CD4-positive, alpha-beta T cell treated with Interleukin-21 for 1 hour (primary cell): ENCODE measurements at places on chromosomes 11 and 22.

DNA sequence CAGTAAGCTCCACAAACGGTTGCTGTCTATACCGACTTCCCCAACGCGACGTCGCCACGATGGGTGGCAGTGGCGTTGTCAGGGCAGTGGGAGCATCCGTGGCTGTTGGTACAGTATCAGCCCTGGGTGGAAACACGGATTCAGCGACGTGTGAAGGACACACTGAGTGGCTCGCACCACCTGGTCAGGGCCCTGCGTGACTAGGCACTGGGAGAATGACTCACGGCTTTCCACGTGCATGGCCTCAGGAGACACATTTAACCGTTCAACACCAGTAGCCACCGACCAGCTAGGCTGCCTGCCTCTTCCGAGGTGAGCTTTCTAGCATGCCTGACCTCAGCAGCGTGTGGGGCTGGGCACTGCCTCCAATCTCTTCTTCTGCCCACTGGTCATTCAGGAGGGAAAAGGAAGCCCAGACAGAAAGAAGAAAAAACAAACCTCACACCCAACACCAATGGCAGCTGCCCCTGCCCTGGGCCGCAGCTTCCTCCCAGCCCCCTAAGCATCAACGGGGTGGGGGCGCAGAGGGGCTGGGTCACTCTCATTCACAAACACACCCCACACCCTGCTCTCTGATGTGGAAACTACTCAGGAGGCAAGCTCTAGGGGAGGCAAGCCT is 59.0 kb downstream of the MYH9 start:
- DNase-seq: no peak

GRCh38 chr11:130315354-130315970 is 745 bp upstream of the ZBTB44 start:
- peak; percentile 53 for DNase-seq

DNA sequence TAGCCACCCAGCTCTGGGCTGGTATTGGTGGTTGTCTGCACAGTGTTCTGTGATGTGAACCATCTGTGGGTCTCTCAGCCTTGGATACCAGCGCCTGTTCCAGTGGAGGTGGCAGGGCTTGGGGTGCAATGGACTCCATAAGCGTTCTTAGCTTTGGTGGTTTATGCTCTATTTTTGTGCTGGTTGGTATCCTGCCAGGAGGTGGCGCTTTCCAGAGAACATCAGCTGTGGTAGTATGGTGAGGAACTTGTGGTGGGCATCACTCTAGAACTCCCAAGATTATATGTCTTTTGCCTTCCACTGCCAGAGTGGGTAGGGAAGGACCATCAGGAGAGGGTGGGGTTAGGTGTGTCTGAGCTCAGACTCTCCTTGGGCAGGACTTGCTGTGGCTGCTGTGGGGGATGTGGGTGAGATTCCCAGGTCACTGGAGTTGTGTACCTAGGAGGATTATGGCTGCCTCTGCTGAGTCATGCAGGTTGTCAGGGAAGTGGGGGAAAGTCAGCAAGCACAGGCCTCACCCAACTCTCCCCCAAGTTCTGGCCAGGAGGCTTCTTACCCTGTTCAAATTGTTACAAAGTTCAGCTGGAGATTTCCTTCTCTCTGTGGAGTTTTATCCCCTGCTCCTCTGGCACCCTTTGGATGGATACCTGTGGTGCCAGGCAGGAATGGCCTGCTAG is 47.2 kb downstream of the MRGPRX2 start:
- DNase-seq: no peak

GRCh38 chr11:70783356-70783755 is 385.0 kb downstream of the CTTN start:
- DNase-seq: no peak

GRCh38 chr22:42879371-42880021 is 22.4 kb upstream of the ARFGAP3 start:
- DNase-seq: no peak

- peak; percentile 80 for DNase-seq
These were observed 8.1 kb downstream of the CCDC15 start for GRCh38 chr11:124961972-124962609.

DNA sequence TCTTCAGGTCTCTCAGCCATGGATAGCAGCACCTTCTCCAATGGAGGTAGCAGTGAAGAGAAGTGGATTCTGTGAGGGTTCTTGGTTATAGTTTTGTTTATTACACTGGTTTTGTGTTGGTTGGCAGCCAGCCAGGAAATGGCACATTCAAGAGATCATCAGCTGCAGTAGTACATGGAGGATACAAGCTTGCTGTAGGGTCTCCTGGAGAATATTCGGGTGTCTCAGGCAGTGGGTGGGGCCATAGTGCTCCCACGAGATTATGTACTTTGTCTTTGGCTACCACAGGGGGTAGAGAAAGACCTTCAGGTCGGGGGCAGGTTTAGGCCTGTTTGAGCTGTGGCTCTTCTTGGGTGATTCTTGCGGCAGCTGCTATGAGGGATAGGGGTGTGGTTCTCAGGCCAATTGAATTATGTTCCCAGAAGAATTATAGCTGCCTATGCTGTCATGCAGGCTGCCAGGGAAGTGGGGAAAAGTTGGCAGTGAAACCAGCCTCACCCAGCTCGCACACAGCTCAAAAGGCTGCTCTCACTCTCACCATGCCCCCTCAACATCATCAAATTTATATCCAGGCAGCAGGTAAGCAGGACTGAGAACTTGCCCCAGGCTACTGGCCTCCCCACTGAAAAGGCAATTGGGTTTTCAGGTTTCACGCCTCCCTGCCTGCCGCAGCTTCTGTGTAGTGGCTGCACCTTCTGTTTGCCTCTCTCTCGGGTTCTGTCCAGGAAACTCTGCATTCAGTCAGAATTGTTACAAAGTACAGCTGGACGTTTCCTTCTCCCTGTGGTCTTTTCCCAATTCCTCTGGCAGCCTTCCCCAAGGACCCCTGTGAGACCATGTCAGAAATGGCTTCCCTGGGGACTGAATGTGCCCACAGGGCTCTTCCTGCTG is 435.5 kb downstream of the LUZP2 start:
- DNase-seq: no peak

DNA sequence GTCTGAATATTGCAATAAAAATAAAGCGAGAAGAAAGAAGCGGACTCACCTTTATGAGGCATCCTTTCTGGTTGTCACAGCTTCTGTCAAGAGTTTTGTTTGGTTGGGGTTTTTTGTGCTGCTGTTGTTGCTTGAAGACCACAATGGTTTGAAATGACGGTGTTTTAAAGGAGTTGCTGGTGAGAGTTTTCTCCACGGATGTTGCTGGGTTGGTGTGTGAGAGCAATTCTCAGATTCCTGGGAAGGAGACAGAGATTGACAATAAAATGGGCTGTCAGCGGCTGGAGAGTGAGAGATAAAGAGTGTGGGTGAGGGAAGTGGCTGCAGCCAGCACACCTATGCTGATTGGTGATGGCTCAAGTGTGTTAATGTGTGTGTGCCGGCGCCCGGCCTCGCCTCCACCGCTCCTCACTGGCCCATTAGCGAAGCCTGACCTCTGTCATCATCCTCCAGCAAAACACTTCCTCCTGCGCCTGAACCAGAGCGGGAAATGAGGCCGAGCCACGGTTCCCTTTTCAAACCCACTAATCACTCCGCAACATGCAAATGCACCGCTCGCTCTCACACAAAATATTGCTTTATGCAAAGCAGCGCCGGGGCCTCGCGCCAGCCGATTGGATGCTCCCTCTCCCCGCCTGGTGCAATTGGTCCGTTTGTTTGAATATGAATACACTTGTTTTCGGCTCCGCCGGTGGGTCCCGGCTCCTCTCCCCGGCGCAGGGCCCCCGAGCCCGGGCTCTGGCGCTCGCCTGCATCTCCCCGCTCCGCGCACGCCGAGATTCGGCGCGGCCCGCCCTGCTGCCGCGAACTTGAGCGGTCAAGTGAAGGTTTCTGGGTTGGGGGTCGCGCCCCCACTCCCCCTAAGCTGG is at the start of gene PAX6:
PAX6 (minus strand) TSS at position 544 of the 869 bp plus-strand sequence. CDS start 4,911 bp downstream, outside the sequence.
- DNase-seq: peak; percentile 50

GRCh38 chr11:8948886-8949285 is 6.1 kb upstream of the ASCL3 start:
- no peak for DNase-seq

DNA sequence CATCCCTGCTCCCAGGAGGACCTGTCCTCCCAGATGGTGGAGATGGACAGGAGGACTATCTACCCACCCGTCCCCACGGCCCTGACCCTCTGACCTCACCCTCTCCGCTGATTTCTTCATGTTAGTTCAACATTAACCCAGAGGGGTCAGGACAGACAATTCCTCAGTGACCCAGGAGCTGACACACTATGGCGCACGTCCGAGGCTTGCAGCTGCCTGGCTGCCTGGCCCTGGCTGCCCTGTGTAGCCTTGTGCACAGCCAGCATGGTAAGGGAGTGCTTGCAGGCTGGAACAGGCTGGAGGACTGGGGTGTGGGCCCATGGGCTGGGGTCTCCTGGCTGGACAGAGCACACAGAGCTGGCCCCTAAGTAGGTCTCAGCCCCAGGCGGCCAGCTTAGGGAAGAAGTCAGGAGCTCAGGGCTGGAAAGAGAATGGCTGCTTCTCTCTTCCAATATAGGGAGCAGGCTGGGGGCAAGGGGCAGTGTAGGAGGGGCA is at the start of gene F2:
F2 (plus strand) TSS at position 166 of the 495 bp plus-strand sequence; CDS start at position 189, 23 bp downstream.
- DNase-seq: no peak

GRCh38 chr11:64649291-64649697 is 58.3 kb downstream of the SLC22A12 start:
- no peak for DNase-seq

DNA sequence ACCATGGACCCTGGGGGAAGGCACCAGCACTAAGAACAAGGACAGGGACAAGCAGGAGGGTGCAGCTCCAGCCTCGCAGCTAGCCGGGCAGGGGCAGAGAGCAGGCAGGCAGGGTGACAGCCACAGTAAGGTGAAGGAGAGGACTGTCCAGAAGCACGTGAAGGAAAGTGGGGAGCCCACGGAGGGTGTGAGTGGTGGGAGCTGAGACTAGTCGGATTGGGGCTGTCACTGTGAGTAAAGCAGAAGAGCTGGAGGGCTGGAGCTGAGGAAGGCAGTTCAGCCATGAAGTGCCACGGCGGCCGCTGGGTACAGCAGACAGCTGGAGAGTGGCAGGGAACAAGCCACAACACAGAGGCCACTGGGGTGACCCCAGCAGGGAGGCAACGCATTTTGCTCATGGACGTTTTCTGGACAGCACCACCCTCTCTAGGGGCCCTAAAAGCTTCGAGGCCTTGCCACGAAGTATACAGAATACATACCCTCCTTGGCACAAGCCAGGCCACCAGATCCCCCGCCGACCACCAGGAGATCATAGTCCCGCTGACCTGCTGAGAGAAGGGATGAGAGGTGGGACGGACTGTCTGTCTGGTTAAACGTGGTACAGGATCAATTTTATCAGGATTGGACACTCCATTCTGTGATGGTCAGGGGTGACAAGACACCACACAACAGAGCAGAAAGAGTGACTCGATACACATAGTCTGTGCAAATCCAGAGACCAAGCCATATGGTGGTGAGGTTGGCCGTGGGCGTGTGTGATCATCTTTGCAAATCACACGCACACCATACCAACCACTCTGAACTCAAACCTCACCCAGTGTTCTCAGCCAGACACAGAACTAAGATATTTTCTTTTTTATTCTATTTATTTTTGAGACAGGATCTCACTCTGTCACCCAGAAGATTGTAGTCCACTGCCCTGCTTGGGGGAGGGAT is 10.8 kb upstream of the COMT start:
- DNase-seq: no peak

DNA sequence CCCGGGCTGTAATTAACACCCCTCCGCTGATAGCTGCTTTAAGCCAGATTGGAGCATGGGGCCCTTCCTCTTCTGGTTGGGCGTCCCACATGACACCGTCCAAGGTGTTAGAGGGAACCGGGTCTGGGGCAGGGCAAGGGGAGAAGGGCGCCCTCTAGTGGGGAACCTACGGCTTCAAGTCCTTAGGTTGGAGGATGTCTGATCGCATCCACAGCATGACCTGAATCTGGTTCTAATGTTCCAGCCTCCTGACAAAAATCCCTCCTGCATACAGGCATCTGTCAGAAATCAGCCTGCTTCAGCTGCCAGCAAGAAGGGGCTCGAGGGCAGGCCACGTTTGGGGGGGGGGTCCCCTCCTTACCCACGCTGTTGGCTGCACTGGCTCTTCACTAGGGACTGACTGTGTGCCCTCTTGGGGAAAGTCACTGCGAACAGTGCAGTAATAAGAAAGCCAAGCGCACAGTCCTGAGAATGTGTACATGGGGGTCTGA is 94.2 kb upstream of the TBCEL start:
- peak; percentile 19 for DNase-seq

- peak; percentile 3 for DNase-seq
These were observed 98.8 kb downstream of the MPPED2 start for GRCh38 chr11:30487200-30487898.

DNA sequence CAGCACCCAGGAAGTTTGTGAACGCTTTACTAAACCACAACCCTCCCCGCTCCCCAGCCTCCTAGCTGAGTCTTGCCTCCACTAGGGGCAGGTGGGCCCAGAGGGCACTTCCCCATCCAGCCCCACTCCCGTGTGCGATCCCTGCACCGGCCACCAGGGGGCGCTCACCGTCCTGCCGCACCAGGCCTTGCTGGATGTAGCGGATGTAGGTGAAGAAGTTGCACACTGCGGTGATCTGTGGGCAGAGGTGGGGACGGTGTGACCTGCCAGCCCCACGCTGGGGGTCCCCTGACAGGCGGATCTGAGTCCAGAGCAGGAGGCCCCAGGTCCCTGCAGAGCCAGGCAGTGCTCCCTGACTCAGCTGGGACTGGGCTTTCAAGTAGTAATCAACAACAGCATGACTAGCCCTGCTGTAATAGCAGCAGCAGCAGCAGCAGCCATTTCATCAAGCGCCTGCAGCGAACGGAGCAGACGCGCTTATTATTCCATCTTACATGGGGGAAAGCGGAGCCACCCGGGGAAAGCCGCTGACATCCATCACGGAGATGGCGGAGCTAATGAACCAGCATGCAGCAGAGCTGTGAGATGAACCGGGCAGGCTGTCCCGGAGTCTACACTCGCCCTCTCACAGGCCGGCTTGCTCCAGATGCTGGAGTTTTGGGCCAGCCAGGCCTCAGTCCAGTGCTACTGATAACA is 7.9 kb upstream of the FADS3 start:
- DNase-seq: peak; percentile 92

- DNase-seq: no peak
These were observed at the start of gene RAB3IL1 for GRCh38 chr11:61917334-61918109. RAB3IL1 (minus strand) TSS chr11:61917566; CDS start chr11:61917367, 199 bp downstream.

DNA sequence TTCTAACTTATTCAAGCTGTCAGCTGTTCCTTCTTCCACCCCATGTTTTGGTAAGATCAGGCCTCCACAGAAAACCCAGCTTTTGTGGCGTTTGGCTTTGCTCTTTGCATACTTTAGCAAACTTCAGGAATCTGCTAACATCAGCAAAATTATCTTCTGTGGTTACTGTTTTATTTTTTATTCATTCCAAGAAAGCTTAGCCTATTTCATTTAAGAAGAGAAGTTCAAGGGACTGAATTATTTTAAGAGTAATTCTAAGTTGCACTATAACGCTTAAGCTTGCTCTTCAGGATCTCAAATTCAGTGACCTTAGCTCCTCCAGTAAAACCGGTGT is 1.1 kb downstream of the JHY start:
- no peak for DNase-seq

DNA sequence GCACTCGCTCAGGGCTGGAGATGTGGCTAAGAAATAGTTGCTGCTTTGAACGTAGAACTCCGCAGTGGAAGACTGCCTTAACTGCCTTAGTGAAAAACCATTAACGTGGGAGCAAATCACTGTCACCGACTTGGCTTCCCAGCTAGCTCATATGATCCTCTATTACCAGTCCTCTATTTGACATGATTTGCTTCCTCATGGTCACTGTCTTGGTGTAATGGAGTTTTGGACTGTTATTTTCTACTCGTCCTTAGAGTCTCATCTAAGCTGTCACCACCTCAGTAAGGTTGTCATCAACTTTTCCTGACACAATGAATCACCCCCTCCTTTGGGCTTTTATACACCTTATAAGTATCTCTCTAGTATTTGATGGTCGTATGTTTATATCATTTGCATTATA is 167.1 kb upstream of the NARS2 start:
- DNase-seq: no peak

GRCh38 chr11:21229224-21229623 is 559.8 kb downstream of the NELL1 start:
- DNase-seq: no peak
